ENCODE measurements at places on chromosomes 1 and 21. TPM values are rescaled to one million over a fixed set of nuclear protein-coding genes. Genes with fewer than 3 reads are reported as not detected.

DNA sequence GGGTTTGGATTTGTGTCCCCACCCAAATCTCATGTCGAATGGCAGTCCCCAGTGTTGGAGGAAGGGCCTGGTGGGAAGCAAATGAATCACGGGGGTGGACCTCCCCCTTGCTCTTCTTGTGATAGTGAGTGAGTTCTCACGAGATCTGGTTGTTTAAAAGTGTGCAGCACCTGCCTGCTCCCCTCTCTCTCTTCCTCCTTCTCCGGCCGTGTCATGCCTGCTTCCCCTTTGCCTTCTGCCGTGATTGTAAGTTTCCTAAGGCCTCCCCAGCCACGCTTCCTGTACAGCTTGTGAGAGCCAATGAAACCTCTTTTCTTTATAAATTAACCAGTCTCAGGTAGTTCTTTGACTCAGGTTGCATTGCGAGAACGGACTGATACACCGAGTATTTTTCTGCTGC, 15.9 kb downstream of the CLDN14 start:
- DNase-seq: no peak
- no peak overlapping the region for H3K4me3 ChIP-seq
- H3K27ac ChIP-seq: no peak overlapping the region
- no peaks in the 10 kb centered on the region for H3K27me3 ChIP-seq
- H3K4me1 ChIP-seq: no peaks in the 10 kb centered on the region

DNA sequence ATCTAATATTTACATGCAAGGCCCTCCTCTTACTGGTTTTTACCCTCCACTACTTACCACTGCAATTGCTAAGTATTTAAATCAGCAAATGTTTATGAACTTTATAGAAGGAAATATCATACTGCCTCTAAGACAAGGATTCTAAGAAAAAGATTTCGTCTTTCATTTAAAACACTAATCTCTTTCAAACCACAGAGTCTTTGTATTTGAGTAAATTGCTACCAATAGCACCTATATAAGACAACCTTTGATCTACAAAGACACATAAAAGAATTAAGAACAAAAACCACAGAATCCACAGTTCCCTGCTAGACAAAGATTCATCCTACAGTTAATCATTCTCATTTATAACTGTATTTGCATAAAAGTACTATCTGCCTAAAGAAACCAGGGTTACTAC, 37.6 kb downstream of the RNF115 start:
- H3K4me3 ChIP-seq: no peak overlapping the region
- no peaks in the 10 kb centered on the region for H3K36me3 ChIP-seq
- no peaks in the 10 kb centered on the region for H3K4me1 ChIP-seq
- H3K27me3 ChIP-seq: no peaks in the 10 kb centered on the region

DNA sequence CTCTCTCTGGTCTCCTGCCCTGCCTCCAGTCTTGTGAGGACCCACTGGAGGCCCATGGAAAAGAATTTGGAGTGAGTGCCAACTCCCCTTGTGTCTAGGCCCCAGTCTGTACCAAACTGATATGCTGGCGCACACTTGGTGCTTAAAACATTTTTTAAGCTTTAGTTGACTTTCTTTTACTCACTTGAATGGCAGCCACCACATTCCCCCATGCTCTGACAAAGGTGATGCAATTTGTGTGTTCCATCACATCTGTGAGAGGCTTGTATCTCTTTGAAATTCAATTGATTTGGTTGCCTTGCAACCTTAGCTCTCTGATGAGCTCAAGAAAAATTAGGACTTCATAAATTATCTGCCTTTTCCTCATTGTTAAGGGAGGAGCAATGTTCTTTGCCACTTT, 30.5 kb upstream of the WDTC1 start:
- no peaks in the 10 kb centered on the region for H3K36me3 ChIP-seq
- DNase-seq: no peak
- no peaks in the 10 kb centered on the region for H3K4me1 ChIP-seq
- H3K27me3 ChIP-seq: no peaks in the 10 kb centered on the region
- H3K27ac ChIP-seq: no peak overlapping the region

GRCh38 chr21:17446737-17447136, 66.1 kb upstream of the CXADR start:
- H3K4me1 ChIP-seq: no peaks in the 10 kb centered on the region
- H3K27ac ChIP-seq: no peak overlapping the region
- H3K36me3 ChIP-seq: no peaks in the 10 kb centered on the region
- no peaks in the 10 kb centered on the region for H3K27me3 ChIP-seq
- DNase-seq: no peak

The SYT2 gene
- not detected for total RNA-seq

The SYNC gene
- total RNA-seq: 9.4 TPM

DNA sequence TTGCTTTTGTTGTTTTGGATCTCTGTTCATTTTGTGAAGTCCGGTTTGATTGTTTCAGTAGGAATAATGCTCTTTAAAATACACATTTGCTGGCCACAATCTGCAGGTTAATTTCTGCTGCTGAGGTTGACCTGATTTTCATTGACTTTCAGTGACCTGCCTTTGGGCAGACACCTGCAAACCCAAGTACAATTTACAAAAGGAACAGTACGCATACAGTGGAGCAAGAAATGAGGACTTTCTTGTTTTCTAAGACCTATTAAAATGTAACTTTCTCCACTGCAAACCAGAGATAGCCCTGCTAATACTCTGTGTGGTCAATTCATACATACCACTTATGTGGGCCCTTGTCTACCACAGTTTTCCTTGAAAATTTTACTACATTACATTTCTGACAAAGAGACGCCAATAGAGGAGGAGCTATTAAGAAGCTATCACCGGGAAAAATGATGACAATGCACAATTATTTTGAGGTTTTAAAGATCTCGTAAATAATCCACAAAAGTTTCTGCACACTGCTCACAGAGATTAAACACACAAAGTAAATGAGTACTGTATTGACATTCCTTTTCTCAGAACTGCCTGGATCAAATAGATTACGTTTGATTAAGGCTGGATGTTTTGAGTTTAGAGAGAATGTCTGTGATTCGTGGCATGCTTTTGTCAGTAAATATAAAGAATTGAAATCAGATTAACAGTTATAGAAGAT, 141.9 kb downstream of the SDCCAG8 start:
- H3K4me1 ChIP-seq: no peaks in the 10 kb centered on the region
- no peak for DNase-seq
- no peak overlapping the region for H3K4me3 ChIP-seq
- H3K27ac ChIP-seq: no peak overlapping the region
- no peaks in the 10 kb centered on the region for H3K27me3 ChIP-seq

- no peaks in the 10 kb centered on the region for H3K27me3 ChIP-seq
- no peak for DNase-seq
- no peak overlapping the region for H3K4me3 ChIP-seq
- H3K4me1 ChIP-seq: no peaks in the 10 kb centered on the region
These were observed 37.9 kb downstream of the DTL start for GRCh38 chr1:212073490-212073889.

The SPRR1B gene
- total RNA-seq: not detected

Data from Peyer's patch (tissue), 4 donors.